ENCODE measurements at places on chromosomes 7 and 10.

- DNase-seq: no peak
Measured at GRCh38 chr10:72272689-72273409, 875 bp upstream of the DDIT4 start.

- no peak for DNase-seq
Measured at GRCh38 chr7:20913853-20914252, 127.2 kb upstream of the SP8 start.

DNA sequence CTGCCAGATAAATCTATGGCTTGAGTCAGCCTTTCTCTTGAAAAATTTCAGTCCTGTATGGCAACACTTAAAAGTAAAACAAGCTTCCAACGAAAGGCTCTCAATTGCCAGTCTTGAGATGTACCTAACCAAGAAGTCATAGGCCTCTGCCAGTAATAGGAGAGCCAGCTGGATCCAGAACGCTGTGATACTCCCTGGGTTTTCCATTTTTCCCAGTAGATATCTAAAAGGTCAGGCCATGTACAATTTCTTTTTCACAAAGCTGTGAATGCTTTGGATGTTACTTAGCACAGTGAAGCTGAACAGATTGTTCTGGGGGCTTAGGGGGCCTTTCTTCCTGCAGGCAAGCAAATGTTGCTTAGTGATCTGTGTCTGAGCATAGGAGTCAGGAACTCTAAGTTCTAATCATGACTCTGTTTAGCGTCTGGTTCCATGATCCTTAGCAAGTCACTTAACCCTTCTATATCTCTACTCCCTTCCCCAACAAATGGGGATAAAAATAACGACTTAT, 86.5 kb downstream of the ARMH3 start:
- DNase-seq: no peak

- DNase-seq: no peak
Measured at GRCh38 chr7:129923709-129924108, 29.1 kb downstream of the UBE2H start.

- DNase-seq: no peak
Measured at GRCh38 chr7:67858931-67859330, 862.3 kb downstream of the TYW1 start.

DNA sequence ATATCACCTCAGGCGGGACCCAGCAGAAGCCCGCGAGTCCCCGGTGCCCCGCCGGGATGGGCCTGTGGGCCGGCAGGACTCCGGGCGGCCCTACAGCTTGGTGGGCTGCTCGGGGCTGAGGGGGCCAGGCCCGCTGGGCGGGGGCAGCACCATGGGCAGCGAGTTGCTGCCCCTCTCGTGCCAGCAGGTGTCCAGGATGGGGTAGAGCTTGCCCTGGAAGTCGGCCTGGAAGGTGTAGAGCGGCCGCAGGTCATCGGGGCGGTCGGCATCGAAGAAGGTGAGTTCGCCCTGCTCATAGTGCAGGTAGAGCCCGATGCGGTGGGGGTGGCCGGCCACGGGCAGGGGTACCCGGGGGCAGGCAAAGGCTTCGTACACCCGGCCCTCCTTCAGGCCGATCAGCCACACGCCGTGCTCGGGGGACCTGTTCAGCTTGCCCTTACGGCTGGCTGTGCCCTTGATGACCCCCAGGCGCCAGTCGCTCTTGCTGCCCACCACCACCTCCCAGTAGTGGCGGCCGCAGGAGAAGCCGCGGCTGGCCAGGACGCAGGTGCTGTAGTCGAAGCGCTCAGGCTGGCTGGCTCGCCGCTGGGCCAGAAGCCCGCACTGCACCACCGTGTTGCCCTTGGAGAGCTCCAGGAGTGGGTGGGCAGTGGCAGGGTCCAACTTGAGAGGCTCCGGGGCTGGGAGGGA, 4.3 kb upstream of the NSUN5 start:
- no peak for DNase-seq

DNA sequence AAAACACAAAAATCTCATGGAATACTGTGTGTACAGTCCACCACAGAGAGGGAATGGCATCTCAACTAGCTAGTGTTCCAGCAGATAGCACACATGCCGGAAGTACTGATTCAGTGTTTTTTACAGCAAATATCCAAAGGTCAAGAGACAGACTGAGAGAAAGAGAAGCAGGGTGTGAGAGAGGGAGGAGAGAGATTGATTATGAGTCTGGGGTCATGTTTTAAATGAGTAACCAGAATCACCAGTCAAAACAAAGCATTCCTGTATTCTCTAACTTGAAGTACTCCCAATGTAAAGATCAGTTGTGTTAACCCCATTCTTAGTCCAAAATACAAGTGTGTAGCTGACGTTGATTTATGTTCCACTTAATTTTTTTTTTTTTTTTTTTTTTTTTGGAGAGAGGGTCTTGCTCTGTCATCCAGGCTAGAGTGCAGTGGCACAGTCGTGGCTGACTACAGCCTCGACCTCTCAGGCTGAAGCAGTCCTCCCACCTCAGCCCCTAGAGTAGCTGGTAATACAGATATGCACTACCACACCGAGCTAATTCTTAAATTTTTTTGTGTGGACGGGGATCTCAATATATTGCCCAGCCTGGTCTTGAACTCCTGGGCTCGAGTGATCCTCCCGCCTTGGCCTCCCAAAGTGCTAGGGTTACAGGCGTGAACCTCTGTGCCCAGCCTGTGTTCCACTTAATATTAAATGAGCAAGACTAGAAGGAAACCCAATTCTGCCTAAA, 114.2 kb downstream of the TAF3 start:
- DNase-seq: no peak

DNA sequence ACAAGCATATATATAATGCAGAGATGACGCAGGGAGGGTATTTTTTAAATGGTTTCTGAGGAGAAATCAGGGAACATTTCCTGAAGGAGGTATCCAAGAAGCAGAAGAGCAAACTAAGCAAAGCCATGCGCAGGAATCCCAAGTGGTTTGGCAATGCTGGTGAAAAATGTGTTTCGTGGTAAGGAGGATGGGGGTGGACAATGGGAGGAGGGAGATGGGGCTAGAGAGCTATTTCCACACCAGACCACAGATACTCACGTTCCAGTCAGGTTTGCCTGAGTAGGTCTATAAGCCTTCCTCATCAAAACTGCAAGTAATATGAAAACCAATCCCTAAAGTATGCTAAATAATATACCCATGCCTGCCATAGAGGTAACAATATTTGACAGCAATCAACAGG, 223.7 kb upstream of the MKLN1 start:
- no peak for DNase-seq

- no peak for DNase-seq
Measured at GRCh38 chr7:116501425-116502167, 2.1 kb downstream of the CAV2 start.

GRCh38 chr7:49692516-49692915, 80.9 kb upstream of the VWC2 start:
- no peak for DNase-seq

GRCh38 chr10:60189861-60190475, 199.7 kb downstream of the ANK3 start:
- DNase-seq: no peak

GRCh38 chr7:20696803-20697333, 81.4 kb downstream of the ABCB5 start:
- no peak for DNase-seq

- no peak for DNase-seq
Measured at GRCh38 chr10:97780841-97781617, 9.2 kb upstream of the SFRP5 start.

DNA sequence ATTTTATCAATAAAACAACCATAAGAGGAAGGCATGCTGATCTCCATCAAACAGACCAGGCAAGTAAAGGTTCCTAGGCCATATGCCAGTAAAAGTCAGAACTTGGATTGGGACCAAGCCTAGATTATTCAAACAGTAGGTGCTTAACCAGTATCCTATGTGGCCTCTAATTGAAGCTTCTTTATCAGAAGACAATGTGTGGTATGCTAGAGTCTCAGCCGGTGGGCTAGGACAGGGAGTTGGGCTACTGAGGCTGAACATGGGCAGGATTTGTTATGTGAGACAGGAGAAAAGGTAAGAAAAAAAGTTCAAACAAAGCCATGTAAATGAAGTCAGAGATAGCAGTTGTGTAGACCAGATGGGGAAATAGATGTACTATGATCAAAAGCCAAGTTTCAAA, 413.7 kb upstream of the GHITM start:
- no peak for DNase-seq

DNA sequence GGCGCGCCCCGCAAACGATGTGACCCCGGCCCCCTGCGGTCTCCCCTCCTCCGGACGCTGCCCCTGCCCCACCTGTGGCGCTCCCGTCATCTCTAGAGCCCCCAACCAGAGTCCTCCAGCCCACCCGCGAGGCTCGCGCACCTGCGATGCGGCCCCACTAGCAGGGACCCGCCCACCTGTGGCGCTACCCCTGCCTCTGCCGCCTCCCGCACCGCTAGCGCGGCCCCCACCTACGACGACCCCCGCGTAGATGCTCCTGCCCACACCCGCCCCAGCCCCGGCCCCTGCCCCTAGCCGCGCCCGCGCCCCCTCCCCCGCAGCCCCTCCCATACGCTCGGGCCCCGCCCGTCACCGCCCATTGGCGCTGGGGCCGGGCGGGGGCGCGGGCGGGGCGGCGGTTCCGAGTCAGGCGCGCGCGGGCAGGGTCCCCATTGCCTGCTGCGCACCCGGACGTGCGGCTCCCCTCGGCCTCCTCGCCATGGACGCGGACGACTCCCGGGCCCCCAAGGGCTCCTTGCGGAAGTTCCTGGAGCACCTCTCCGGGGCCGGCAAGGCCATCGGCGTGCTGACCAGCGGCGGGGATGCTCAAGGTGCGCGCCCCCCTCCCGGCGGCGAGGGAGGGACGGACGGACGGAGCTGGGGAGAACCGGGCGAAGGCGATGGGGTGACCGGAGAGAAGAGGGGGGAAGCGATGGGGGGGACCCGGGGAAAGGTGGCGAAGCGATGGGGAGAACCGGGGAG, at the start of gene PFKP:
Gene PFKP, plus strand, starts transcription at position 431 of the 741 bp plus-strand sequence. Its CDS starts 48 bp downstream, at position 479.
- peak; percentile 53 for DNase-seq

GRCh38 chr10:95431900-95432342, 129.2 kb downstream of the SORBS1 start:
- no peak for DNase-seq

DNA sequence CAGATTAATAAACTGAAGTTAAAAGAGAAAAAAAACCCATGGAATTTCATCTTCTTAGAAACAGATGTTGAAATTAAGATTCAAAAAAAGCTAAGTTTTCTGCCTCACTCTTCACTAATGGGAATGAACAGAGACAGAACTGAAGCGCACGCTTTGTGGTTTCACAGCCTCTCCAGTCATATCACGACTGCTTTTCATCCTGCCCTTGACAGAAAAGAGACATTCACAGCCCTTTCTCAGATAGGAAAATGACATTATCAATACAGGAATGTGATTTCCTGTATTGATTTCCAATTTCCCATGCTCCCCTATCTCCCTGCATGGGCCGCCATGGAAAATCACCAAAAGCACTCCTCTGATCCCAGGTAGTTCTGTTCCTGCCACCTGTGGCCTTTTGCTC, 108.2 kb downstream of the PFKFB3 start:
- no peak for DNase-seq

DNA sequence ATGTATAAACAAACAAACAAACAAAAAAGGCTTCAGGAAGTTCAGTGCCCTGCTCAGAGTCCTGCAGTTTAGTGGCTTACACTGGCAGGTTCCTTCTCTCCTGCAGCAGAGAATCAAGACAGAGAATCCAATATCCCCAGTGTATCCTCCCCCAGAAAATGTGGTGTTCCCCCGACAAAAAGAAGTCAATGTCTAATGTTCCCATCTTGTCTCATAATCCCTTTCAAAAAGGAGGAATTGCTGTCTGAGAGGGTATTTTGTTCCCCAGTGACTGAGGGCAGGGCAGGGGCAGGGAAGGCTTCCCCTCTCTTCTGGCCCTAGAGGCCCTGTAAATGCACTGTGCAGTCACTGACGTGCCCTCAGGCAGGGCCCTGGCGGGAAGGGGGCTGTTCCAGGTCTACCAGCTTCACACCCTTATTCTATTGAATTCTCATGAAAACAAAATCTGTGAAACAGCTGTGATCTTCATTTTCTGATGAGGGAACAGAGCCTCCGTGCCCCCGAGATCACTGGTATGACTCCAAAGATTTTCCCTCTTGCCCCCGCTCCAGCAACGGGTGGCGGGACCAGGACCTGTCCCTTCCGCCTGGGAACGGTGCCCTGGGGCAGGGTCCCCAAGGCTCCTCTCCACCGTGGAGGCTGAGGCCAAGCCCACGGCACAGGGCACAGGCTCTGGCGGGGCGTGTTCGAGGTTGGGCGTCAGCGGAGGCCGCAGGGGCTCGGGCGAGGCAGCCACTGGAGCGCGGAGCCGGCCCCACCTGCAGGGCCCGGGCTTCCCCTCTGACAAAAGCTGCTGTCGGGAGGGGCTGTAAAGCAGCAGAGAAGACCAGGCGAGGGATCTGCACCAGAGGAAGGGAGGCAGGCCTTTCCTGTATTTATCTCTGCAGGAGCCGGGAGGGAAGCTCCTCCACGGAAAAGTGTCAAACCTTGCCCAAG, 13.4 kb upstream of the WDFY4 start:
- DNase-seq: no peak

DNA sequence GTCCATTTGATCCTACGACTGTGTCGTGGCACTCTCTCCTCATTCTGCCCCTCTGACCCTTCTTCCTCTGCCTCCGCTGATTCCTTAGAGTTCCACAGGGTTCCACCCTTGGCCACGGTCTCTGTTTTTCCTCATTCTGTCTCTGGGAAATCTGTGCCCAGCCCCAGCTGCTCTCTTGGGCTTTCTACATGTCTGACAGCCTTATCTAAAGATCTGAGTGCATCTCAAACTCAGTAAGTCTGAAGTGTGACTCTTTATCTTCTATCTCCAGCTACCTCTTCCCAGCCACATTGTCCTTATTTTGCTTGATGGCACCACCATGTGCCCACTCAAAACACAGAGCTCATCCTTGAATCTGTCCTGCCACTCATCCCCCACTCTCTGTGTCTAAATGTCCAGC, 62.1 kb upstream of the AQP1 start:
- no peak for DNase-seq

Data from CD4-positive, alpha-beta T cell treated with Interleukin-6 at 100 ng/mL for 8 hours (primary cell).